T follicular helper cell (primary cell): ENCODE measurements at places on chromosomes 3 and 15.

- no peak for DNase-seq
Observed at GRCh38 chr15:40281057-40281800, 1.6 kb downstream of the ANKRD63 start.

GRCh38 chr3:194488055-194488742 lies 1.4 kb upstream of the ATP13A3 start:
- DNase-seq, result no peak

GRCh38 chr3:122301063-122301462 lies 24.0 kb upstream of the CSTA start:
- DNase-seq, result no peak

- no peak for DNase-seq
Observed at GRCh38 chr15:94749811-94750617, 518.7 kb downstream of the MCTP2 start.

GRCh38 chr15:61509327-61509840 lies 280.3 kb upstream of the RORA start:
- DNase-seq, result no peak
